ENCODE measurements at places on chromosomes 4 and X.

DNA sequence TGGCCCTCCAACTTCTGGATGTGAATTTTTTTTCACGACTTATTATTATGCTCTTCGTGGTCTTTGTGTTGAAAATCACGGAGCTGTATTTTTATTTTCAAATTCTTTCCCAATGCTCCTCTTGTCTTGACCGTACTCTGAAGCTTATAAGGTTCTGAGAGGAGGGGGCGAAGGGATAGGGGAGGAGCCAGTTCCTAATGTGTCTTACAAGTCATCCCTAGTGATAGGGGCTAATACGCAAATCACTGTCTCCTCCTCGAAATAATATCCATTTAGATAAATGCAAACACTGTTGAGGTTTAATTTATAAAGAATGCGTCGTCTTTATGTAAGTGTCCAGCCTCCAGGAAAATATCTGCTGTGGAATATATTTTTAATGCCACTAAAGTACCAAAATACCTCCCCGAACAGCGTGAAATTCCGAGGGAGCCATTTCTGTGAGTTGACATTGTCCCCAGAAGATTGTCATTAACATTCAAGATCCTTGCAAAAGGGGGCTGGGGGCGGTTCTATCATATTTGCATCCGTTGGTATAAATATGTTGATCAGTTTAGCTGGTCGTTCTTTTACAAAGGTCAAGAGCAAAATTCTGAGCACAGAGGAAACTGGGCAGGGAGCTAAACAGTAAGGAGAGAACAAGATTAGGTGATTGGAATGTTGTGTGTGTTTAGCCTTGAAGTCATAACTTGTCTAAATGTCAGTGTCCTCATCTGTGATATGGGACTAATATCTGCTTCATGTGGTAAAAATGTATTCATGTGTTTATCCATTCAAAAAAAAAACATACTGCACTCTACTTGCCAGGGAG is 3.7 kb upstream of the FAT1 start:
- DNase-seq = no peak

GRCh38 chr4:105471566-105472176 is 2.2 kb downstream of the PPA2 start:
- peak; percentile 48 for DNase-seq

- DNase-seq = no peak
Measured at GRCh38 chr4:40206426-40206825, 9.6 kb downstream of the RHOH start.

- DNase-seq = no peak
Measured at GRCh38 chrX:40933706-40934425, 151.4 kb upstream of the USP9X start.

- DNase-seq = no peak
Measured at GRCh38 chrX:48937054-48937907, 18.5 kb upstream of the PIM2 start.

- no peak for DNase-seq
Measured at GRCh38 chr4:174365018-174365587, 81.4 kb downstream of the CEP44 start.

DNA sequence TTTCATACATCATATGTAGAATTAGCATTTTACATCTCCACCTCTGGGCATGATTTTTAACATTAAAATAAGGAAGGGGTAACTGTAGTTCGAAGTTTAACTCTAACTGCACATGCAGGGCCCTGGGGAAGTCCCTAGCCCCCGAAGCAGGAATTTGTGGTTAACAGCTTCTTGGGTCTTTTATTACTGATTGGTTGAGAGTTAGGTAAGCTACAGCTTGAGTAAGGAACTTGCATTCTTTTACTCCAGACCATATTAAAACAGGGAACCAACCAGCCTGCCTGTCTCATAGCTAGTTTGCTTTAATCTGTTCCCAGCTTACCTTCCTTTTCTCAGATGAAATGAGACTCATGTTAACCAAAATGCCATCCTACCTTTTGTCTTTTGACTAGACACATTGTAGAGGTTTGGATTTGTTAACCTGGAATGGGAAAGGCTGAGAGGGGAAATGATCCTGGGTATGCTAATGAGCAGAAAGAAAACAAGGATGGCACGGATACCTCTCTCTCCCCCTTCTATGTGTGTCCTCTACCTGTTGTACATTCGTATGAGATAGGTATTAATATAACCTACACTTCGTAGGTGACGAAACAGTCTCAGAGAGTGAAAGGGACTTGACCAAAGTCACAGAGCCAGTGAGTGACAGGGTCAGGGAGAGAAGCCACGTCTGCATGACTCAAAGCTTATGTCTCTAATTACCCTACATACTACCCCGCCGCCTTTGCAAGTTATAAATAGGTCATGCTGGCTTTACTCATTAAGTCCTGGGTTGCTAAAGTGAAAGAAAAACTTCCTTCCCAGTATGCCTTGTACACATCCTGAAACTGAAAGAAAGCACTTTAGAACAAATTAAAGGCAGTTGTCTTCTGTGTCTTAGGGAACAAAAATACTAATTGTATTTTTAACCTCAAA is 119.5 kb upstream of the AFF2 start:
- peak; percentile 3 for DNase-seq

DNA sequence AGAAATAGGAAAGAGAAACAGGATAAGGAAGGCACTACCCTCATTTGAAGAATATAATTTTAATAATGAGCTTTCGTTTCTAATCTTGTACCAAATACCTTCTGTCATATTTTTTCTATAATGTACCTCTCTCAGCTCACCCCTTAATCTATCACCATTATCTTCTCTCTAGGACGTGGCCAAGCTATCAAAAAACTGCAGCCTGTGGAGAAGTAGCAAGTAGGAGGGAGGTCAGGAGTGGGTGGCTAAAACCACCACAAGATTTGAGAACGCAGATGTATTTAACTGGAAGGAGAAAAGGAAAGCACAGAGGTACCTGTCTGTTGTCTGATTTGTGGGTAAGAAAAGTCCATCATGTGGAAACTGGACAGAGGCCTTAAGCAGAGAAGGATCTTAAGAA is 576.7 kb upstream of the DIPK2B start:
- DNase-seq = no peak

- no peak for DNase-seq
Measured at GRCh38 chr4:8377103-8378075, 63.1 kb downstream of the ACOX3 start.

- no peak for DNase-seq
Measured at GRCh38 chr4:91256043-91256442, 1047.7 kb upstream of the GRID2 start.

GRCh38 chrX:131816551-131817136 is 206.5 kb upstream of the STK26 start:
- no peak for DNase-seq

DNA sequence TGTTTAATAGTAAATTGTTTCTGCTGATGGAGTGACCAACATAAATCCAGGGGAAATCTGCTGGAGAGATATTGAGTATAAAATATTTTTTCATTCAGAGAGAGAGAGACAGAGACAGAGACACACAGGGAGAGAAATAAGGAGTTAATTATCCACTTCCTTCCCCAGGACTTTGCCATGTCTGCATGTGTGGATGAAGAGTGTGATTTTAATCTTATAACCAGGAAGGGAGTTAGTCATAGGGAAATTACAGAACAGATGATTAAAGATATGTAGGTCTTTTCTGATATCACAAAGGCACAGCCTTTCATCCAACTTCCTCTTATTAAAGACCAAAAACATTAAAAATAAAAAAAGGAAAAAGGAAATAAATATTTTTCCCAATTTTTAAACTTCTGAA is 526.3 kb downstream of the SPRY1 start:
- DNase-seq = no peak

Measured in GM19239 (cell line).